ENCODE measurements at places on chromosomes 16 and 17.

DNA sequence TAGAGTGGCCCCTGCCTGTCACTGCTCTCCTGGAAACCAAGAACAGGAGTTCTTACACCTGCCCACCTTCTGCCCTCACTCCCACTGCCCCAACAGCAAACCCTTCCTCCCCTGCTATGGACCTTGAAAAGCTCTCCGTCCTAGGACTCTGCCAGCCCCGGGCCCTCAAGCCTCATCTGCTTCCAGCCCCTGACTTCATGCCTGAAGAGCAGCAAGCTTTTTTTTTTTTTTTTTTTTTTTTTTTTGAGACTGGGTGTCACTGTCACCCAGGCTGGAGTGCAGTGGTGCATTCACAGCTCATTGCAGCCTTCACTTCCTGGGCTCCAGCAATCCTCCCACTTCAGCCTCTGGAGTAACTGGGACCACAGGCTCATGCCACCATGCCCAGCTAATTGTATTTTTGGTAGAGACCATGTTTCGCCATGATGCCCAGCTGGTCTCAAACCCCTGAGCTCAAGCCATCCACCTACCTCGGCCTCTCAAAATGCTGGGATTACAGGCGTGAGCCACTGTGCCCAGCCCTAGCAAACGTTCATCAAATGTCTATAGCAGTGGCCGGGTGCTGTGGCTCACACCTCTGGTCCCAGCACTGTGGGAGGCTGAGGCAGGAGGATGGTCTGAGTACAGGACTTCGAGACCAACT is 16.9 kb downstream of the CARHSP1 start:
- no peak for DNase-seq

DNA sequence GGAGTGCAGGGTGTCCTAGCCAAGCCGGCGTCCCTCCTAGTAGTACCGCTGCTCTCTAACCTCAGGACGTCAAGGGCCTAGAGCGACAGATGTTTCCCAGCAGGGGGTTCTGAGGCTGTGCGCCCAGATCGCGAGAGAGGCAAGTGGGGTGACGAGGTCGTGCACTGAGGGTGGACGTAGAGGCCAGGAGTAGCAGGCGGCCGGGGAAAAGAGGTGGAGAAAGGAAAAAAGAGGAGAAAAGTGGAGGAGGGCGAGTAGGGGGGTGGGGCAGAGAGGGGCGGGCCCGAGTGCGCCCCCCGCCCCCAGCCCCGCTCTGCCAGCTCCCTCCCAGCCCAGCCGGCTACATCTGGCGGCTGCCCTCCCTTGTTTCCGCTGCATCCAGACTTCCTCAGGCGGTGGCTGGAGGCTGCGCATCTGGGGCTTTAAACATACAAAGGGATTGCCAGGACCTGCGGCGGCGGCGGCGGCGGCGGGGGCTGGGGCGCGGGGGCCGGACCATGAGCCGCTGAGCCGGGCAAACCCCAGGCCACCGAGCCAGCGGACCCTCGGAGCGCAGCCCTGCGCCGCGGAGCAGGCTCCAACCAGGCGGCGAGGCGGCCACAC is at the start of gene MMP2:
MMP2 (plus strand) TSS at position 372 of the 603 bp plus-strand sequence. CDS start 282 bp downstream, outside the sequence.
- no peak for DNase-seq

DNA sequence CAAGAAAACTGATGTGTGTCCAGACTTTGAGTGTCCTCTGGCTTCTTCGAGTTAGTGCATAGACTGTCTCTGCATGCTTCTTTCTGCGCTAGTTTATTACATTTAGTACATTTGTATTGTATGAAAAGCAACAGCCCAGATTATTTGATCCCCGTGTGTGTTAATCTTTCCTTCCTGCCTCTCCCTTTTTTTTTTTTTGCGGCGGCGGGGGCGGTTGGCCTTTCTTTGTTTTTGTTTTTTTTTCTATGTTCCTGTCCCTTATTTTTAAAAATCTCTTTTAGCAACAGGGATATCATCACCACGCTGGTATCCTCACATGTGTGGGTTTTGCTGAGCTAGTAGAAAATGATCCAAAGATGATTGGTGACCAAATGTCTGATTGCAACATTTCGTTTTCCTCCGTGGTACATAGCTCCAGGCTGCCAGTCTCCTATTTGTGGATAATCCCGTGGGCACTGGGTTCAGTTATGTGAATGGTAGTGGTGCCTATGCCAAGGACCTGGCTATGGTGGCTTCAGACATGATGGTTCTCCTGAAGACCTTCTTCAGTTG is 9.4 kb downstream of the SCPEP1 start:
- DNase-seq, result no peak

DNA sequence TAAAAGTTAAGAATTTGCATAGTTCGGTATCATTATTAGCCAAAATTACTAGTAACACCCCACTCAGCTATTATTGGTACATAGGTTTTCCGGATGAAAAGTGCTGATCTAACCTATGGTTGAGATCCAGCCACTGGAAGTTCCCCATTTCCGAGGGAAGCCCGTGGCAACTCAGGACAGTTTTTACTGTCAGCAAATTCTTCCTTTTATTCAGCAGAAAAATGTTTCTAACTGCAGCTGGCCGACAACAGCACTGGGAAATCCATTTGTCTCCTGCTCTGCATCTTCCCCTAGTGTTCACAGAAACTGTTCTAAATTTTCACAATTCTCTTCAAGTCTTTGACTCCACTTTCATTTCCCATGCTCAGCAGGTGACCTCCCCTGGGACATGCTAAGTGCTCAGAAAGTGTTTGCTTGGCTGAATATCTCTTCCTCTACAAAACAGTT is 15.5 kb upstream of the MMD start:
- DNase-seq, result no peak

DNA sequence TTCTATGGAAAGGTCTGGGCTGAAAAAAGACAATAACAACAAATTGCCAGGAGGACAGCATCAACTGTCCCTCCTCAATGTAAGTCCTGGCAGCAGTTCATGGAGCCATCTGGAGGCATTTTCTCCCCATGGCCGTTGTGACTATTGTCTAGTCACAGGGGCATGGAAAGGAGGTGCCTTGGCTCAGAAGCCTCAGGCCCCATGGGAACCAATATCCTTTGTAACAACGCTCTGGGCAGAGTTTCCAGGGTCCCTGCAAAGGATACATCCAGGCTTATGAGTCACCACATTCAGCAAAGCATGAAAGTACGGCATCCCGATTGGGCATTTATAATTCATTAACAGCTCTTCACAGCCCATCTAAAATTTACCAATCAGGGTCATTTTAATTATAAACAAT is 85.2 kb downstream of the GLG1 start:
- DNase-seq, result no peak

- DNase-seq, result no peak
Measured at GRCh38 chr16:82995924-82996441, 369.2 kb downstream of the CDH13 start.

- no peak for DNase-seq
Measured at GRCh38 chr16:4944333-4945281, 7.7 kb upstream of the PPL start.
